ENCODE measurements at places on chromosomes 4 and X.

GRCh38 chr4:83389756-83390505 is 55.3 kb upstream of the HPSE start:
- no peak for DNase-seq

DNA sequence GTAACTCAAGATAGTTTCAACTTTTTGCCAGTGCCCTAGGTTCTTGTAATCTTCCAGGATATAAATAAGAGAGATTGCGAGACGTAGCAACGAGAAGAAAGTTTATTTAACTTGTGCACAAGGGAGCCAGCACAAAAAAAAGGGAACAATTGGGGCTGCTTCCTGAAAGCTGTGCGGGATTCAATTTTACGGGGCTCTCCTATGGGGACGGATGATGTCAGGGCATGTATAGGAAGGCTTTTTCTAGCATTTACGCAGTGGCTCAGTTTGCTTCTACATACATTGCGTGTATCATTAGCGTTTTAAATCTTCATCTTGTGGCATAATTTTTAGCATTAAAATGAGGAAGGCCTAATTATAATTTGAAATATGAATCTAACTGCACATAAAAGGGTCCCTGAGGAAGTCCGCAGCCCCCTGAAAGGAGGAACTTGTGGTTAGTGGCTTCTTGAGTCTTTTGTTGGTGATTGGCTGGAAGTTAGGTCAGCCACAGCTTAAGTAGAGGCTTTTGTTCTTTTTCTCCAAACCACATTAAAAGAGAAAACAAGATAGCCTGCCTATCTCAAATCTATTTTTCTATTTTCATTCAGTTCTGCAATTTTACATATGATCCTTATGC is 668.2 kb upstream of the NDST4 start:
- no peak for DNase-seq

- no peak for DNase-seq
Observed at GRCh38 chr4:39687014-39687413, 10.9 kb upstream of the UBE2K start.

DNA sequence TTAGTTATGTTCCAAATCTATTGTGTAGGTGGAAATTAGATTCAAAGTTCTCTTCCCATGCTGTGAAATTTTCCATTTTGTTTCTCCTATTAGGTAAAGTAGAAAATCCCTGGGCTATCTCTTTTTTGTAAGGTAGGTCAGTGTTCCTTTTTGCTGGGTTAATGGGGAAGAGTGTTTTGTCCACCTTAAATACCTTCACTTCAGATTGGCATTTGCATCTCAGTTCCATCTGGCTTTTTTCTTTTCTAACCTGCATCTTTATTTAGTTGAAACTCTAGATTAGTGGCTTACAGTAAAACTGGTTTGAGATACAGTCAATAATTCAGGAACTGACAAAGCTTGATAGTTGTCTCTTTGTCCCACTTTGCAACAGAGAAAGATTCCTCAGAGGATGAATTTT is 1115.8 kb downstream of the PDHA2 start:
- no peak for DNase-seq

DNA sequence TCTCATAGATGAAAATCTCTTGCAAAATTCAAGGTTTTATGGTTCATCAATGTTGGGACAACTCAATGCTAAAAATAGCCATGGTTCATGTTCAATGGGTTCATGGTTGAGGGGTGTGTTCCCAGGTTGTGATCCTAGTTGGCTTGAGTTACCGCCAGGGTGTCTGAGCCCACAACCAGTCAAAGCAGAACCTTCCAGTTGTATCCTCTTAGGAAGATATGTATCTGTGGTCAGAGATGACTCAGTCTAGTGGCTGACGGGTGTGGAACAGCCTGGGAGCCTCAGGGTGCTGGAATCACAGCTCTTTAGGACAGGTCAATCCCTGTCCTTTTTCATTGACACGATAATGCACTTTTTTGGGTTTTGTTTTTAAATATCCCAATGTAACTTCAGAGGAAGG is 192.3 kb upstream of the NR3C2 start:
- DNase-seq, result no peak

DNA sequence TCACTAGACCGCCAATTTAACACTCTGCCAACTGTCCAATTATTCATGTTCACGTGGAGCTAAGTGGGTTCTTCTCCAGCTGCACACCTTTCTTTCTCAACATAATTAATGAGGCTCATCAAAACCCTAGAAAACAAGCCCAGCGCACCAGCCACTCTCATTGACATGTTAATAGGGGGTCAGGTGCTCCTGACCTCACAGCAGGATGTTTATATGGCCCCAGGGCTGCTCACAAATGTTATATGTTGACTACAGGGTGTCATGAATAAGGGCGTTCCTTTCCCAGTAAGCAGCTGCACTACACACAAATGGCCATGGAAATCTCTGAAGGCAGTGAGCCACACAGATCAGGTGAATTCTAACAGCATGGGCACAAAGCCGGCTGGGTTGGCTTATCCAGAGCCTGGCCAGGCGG is 209.8 kb downstream of the MGST2 start:
- no peak for DNase-seq

DNA sequence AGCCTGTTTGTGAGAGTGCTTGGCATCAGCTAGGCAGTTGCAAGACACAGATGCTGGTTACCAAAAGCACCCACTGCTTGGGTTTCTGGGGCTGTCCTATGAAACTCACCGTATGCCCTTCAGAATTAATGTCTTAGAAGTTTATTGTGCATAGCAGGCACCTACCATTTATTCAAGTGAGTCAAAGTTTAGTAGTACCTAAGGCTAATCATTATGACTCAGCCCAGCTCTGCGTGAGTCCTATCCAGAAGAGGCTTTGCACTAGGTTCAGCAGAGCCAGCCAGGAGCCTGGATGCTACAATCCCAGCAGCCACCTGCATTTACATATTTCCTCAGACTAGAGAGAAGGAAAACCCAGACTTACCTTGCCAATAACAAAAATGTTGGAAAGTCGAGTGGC is 4.2 kb downstream of the RPS4X start:
- no peak for DNase-seq

DNA sequence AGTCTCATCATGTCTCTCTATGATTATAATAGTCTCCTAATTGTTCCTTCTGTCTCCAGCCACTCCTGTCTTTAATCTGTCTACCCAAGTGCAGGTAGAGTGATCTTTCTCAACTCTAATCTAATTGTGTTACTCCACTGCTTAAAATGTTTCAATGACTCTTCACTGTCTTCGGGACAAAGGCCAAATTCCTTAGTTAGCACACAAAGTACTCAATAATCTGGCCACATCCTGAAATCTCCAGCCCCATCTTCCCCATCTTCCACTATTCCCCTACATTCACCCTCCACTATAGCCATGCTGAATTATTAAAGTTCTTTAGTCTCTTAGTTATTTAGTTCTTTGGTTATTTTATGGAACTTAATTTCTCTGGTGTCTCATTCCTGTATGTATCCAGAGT is 353.3 kb downstream of the OPHN1 start:
- DNase-seq, result no peak

GRCh38 chr4:2482693-2483092 is 13.8 kb downstream of the RNF4 start:
- no peak for DNase-seq

DNA sequence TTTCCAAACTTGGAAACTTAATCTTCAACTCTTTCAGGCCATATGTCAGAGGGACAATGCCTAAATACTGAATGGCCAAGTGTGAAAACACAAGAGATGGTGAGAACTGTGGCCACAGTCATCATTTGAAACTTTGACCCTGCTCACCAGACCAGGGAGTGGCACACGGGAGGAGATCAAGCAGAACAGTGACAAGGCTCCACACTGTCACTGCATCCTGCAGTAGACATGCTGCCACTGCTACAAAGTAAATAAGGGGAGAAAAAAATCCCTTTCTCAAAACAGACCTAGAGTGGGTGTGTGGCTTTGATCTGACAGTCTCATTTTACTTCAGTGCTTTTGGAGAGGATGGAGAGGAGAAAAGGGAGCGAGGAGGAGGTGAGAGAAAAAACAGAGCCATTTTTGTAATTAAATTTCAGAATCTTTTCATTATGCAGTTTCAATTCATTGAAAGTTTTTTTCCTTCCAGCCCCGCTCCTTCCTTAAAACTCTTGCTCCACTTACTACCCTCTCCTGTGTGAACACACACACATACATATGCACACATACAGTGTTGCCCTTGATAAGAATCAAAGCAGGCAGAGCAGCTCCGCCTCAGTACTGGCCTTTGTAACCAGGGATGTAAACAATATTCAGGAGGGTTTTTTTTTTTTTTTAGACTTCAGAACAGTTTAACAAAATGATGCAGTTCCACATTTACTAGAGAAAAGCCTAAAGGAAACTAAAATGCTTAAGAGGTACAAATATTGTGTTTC is 34.4 kb downstream of the NEXMIF start:
- no peak for DNase-seq

DNA sequence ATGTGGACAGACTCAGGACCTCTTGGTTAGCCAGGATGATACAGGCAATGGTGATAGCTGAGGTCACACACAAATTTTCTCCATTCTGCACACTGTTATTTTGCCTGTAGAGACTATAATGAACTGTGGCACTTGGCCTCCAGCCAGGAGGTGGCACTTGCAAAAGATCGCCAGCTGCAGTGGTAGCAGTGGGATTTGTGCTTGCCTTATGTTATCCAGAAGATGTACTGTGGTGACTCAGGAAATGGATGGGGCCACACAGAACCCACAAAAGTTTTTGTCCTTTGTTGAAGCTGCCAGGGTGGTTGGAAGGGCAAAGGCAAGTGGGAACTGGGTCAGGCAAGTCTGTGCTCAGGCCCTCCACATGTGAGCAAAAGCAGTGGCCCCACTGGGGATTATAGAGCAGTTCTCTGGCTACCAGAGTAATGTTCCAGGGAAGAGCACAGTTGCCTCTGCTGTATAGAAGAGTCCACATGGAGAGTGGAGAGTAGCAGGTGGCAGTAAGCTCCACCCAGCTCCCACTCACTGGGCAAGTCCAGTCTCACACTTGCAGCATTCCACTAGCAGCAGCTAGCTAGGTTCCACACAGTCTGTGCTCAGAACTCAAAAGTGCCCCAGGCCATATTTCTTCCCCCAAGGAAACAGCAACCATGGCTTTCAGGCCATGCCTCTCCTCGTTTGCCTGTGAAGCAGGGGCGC is 5.9 kb upstream of the C4orf17 start:
- no peak for DNase-seq

GRCh38 chr4:151940926-151941617 is 180.3 kb upstream of the GATB start:
- no peak for DNase-seq

GRCh38 chr4:11218692-11219091 is 210.0 kb downstream of the HS3ST1 start:
- no peak for DNase-seq

- no peak for DNase-seq
Observed at GRCh38 chr4:112279025-112279881, 6.5 kb downstream of the TIFA start.

- no peak for DNase-seq
Observed at GRCh38 chrX:122046815-122047214, 999.4 kb downstream of the GLUD2 start.

DNA sequence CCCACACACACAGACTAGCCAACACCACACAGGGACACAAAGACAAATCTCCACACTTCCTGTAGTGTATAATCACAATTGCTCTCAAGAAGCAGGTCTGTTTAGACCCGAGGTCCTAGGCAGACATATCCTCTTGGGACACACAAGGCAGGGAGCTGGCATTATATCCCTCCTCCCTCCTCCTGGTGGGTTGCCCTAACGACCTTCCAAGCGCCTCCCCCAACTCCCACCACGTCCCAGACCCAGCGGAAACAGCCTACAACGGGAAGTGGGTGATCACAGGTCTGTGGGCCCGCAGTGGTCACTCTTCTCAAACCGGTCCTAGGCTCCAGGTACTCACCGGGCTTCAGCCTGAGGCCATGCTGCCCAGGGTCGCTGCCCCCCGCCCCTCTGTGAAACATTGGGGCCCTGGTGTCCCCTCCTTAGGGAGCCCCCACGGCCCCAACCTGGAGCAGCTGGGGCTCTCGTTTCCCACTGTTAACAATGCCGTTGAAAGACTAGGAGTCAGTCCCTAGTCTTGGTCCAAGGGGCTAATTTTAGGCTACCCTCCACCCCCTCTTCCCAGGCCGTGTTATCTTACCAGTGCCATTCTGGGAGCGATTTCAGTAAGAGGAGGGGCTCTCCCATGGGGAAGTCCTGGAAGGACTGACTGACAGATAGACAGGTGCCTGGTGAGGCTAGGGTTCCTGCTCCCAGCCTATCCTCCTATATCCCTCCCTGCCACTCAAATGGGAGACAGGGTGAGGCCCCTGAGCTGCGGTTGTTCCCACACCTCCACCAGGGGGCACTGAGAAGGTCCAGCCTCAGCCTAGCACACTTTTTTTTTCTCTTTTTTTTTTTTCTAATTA is at the start of gene ASB12:
Gene ASB12 (minus strand): TSS at position 485 of the 848 bp plus-strand sequence. CDS start 4,957 bp downstream, outside the sequence.
- no peak for DNase-seq

DNA sequence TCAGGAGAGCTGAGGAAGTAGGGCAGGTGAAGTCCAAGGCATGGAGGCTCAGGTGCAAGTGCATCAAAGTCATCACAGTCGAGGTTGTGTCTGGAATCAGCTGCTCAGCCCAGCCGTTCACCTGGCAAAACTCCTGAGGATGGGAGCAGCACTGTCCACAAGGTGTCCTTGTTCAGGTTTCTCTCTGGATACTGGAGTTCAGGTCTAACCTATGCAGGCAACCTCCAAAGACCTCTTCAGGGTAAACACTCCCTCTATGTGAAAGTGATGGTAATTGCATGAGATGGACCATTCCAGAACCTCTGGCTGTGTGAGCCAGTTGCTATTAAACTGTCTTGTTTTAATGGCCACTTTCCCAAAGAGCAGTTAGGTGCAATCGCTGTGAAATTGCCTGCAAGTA is 120.2 kb upstream of the PSAPL1 start:
- DNase-seq, result no peak

GRCh38 chr4:147207911-147208310 is 262.2 kb upstream of the TTC29 start:
- DNase-seq, result no peak

- DNase-seq, result no peak
Observed at GRCh38 chr4:147735413-147736301, 3.8 kb downstream of the ARHGAP10 start.

- DNase-seq, result no peak
Observed at GRCh38 chr4:61299316-61299715, 99.2 kb downstream of the ADGRL3 start.

DNA sequence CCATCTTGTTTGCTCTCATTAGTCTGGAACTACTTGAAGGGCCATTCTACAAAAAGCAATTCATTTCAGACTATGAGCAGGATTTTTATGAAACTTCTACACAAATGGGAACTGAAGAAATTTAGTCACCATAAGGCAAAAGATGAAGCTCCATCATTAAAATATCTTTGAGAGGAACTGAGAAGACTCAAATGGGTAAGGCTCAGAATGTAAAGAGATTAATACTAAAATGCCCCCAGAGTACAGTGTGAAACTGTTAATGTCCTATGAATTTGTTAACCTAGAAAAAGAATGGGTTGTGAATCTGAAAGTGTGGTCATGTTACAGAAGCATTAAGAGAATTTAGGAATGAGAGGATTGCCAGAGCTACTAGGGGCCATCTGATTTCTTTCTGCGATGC is 77.9 kb upstream of the SLC7A11 start:
- DNase-seq, result no peak
